ENCODE measurements at places on chromosomes 12 and 14.

DNA sequence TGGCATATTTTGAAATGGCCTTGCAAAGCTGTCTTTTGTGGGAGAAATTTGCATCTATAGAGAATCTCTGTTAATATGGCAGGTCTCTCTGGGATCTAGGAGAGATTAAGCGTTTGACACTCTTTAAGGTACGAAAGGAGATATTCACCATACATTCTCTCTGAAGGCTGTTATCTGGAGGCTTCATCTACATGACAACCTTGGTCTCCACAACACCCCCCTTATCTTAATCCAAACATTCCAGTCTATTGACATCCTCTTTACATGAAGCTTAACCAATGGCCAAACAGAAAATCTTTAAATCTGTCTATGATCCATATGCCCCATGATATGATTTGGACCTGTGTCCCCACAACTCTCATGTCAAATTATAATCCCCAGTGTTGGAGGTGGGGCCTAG is 137.4 kb downstream of the DERA start:
- no peak for DNase-seq

- no peak for DNase-seq
Observed at GRCh38 chr12:10736463-10736862, 13.3 kb upstream of the YBX3 start.

DNA sequence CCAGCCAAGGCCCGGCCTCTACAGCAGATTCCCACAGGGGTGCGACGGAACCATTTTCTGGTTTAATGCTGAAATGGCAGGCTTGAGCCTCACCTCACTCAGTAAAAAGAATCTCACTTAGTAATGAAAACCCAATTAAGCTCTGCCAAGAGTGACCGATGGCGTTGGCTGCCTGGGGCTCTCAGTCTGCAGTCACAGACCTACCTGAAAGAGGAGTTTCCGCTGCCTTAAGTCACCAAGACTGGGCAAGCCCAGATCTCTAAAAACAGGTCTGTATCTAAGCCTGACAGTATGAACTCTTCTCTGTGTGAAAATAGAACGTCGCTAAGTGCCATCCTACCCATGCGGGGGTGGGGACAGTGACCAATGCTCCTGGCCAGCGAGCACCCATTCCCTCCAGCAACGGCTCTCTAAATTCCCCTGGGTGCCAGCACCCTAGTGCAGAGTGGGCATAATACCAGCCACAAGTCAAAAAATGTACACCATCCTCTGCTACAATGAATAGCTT is 107.3 kb downstream of the FOXN3 start:
- DNase-seq, result no peak

- no peak for DNase-seq
Observed at GRCh38 chr14:24979725-24980239, 70.2 kb downstream of the STXBP6 start.

GRCh38 chr14:64879635-64880220 is at the start of gene SPTB:
Gene SPTB (minus strand): TSS chr14:64879907. CDS start chr14:64823094, 56,813 bp downstream.
- DNase-seq, result peak; percentile 71

DNA sequence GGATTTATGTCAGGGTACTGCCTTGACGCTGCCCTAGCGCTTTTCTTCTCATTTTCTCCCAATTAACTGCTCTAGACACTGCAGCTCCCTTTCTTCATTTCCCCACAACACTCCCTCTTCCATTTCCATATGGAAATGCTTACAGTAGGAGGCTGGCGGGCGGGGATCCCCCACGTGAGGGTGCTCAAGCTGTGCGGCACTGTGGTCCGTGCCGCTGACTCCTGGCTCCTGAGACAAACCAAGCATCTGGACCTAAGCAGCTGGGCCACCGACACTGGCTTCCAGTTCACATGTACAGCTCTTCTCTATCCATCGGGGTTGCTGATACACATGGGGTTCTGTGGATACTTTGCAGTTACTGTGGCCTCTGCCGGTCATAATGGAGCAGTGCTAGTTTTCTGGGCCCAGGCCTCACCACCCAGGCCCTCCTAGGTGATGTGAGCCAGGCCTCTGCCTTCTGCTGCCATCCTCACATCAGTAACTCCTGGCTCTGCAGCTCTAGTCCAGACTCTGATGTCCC is 20.2 kb downstream of the TCHP start:
- no peak for DNase-seq

- DNase-seq, result no peak
Observed at GRCh38 chr14:65179918-65180724, 77.8 kb upstream of the MAX start.

DNA sequence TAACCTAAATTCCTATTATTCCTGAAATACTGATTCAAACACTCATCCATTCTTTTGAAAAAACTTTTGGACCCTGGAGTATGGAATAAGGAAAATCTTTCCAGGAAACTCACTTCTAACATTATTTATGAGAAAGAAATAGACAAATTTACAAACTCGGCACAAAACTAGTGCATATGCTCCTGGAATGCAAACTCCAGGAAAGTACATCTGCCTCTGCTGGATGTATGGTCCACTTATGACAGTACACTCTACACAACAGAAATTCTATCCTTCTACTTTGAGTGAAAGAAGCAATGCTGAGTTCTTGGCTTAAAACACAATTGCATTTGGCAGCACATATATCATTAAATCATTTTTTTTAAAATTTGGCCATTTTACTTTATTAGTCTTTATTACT is 700.5 kb upstream of the STXBP6 start:
- no peak for DNase-seq

- no peak for DNase-seq
Observed at GRCh38 chr12:47828976-47829482, 9.3 kb upstream of the HDAC7 start.

All from mesothelial cell of epicardium (in vitro differentiated cells).